Stomach (tissue), 19 donors: ENCODE measurements at places on chromosomes 6 and 20. TPM values are rescaled to one million over a fixed set of nuclear protein-coding genes. Genes with fewer than 3 reads are reported as not detected.

SLC44A4 gene
- 111 TPM for polyA plus RNA-seq

SLC24A3 gene
- 2.4 TPM for polyA plus RNA-seq

RBL1 gene
- 2.0 TPM for polyA plus RNA-seq

METTL24 gene
- 0.87 TPM for polyA plus RNA-seq

TFAP2D gene
- polyA plus RNA-seq, result not detected

HLA-B gene
- 436 TPM for polyA plus RNA-seq

TTBK1 gene
- polyA plus RNA-seq, result 0.05 TPM

BPI gene
- polyA plus RNA-seq, result 0.13 TPM

BACH2 gene
- polyA plus RNA-seq, result 0.25 TPM

ZSCAN31 gene
- 5.3 TPM for polyA plus RNA-seq

OPN5 gene
- not detected for polyA plus RNA-seq

SRSF12 gene
- polyA plus RNA-seq, result 0.44 TPM

POM121L2 gene
- not detected for polyA plus RNA-seq

KCNK5 gene
- polyA plus RNA-seq, result 4.9 TPM

HRH3 gene
- polyA plus RNA-seq, result not detected

ID4 gene
- 18.2 TPM for polyA plus RNA-seq

SLC22A7 gene
- not detected for polyA plus RNA-seq

GABRR1 gene
- polyA plus RNA-seq, result not detected
